Stimulated activated CD4-positive, alpha-beta T cell treated with anti-CD3 and anti-CD28 coated beads, Interleukin-1b, Interleukin-23, amount 100 ng/mL, for 24 hours (primary cell): ENCODE measurements at places on chromosomes 6 and 20.

DNA sequence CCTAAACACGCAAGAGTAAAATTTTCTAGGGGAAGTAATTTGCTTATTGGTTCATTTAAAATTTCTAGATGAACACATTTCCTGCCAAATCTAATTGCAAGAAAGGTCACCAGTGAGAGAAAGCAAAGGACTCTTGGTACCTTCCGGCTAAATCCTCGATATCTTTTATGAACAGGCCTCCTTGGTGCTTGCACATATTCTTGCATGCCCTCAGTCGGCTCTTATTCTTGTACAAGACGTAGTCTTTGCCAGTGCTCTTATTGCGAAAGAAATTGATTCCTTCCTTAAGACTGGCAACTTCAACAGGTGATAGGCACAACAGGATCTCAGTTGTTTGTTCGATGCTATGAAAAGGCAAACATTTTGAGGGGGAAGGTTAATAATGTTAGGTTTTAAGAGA, 141.7 kb upstream of the CARMIL1 start:
- DNase-seq, result no peak

GRCh38 chr6:90144928-90145555, 151.6 kb downstream of the BACH2 start:
- no peak for DNase-seq

GRCh38 chr6:98871057-98871456, 36.7 kb downstream of the POU3F2 start:
- DNase-seq, result no peak

GRCh38 chr6:115819506-115819905, 241.2 kb downstream of the FRK start:
- no peak for DNase-seq

DNA sequence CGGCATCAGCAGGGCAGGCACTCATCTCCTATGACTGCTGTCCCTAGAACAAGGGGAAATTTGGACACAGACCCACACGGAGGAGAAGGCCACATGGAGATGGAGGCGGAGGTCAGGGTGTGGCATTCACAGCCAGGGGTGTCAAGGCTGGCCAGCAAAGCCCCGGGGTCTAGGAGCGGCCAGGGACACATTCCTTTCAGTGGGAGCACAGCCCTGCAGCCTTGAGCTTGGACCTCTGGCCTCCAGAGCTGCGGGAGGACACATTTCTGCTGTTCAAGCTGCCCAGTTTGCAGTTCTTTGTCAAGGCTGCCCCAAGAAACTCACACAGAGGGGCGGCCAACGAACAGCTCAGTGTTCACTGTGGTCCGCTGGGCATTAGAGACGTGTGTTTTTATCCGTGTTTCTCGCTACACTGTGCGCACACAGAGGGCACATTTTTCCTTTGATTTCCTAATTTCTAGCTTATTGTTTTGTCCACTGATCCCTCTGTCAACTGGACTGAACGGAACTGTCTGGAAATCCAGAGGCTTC, 93.4 kb upstream of the MPC1 start:
- DNase-seq, result no peak

GRCh38 chr20:25316506-25317190, 68.8 kb downstream of the PYGB start:
- DNase-seq, result no peak

- no peak for DNase-seq
Measured at GRCh38 chr20:18743665-18744440, 69.7 kb upstream of the SCP2D1 start.

- DNase-seq, result no peak
Measured at GRCh38 chr6:111750753-111751673, 122.2 kb downstream of the FYN start.

- no peak for DNase-seq
Measured at GRCh38 chr6:132893772-132894490, 79.6 kb downstream of the RPS12 start.
